Ammon's horn (tissue), 1 donor: ENCODE measurements at places on chromosomes 7 and 10.

GRCh38 chr10:3534433-3534832, 250.6 kb downstream of the KLF6 start:
- DNase-seq: no peak

- no peak for DNase-seq
Measured at GRCh38 chr7:44727158-44727936, 21.3 kb upstream of the ZMIZ2 start.

DNA sequence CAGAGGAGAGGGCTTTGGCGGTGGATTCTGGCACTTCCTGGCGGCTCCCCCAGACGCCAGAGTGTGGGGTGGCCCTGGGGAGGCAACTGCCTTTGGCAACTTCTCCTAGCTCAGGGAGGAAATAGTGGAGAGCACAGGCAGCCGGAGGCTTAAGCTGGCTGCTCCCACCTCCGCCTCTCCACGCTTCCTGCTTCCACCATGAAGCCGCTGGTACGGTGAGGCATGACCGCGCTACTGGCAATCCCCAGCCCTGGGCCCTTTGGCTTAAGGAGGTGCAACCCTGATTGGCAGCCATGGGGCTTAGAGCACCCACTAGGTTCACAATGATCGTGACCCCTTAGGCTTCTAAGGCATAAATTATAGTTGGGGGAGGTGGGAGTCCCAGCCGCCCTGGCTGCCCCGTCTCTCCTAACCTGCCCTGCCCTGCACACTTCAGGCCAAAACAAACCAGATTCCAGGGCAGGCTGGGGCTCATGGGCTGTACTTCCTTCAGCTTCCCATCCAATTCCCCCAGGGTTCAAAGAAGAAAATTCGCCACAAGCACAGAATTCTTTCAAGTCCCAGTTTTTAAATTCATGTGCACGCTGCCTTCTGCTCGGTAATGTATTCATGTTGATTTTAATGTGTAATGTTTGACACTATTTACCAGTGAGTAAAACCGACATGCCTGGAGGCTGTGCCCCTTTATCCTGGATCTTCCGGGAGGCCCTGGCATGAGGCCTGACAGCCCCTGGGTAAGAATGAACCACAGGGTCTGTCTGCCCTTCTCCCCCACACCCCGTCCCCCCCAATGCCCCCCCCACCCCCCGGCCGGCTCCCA, 90.7 kb upstream of the LRRC4 start:
- DNase-seq: peak; percentile 66

DNA sequence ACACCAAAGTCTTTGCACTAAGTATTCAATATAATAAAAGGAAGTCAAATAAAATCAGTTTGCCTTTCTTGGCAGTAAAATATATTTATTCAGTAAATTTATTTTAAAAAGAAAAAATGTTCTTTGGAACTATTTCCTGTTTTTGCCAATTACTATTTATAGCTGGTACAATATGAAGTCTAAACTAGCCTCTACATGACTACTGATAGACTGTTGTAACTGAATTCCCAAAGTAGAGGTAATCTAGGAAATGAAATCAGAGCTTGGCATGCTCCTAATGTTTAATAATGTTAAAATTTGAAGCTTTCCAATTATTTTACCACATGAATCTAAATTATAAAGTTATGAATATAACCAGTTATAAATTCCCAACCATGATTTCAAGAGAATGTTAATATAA, 385.5 kb downstream of the SEMA3D start:
- no peak for DNase-seq

DNA sequence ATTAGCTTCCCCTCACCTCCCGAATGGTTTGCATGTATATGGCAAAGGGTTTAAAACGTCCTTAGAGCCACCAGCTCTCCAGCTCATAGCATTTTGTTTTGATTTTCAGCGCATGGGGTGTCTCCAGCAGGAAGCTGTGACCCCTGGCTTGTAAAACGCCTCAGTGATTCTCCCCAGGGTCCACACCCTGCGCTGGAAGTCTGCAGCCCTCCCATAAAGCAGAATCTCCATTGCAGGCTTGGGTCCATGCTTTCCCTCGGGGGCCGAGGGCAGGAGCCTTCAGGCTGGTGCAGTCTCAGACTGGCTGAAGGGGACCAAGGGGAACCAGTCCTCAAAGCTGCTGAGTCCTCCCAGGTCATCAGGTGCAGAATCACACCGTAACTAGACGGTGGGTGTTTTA, 109.7 kb downstream of the VIPR2 start:
- no peak for DNase-seq

DNA sequence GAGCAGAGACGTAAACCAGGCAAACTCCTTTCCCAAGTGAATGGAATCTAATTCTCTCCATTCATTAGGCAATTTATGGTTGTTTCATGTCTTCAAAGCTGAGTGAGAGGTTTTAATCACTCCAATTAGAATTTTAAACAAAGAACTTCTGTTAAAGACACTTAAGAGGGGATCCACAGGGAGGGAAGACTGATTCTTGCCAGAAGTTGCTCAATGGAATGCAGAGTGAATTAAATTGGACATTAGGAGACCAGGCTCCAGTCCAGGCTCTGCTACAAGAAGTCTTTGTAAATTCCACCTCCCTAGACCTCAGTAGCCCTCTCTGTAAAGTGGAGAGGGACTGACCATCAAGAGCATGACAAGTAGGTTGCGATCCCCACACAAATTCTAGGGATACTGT, 130.7 kb upstream of the TMEM72 start:
- DNase-seq: peak; percentile 72

DNA sequence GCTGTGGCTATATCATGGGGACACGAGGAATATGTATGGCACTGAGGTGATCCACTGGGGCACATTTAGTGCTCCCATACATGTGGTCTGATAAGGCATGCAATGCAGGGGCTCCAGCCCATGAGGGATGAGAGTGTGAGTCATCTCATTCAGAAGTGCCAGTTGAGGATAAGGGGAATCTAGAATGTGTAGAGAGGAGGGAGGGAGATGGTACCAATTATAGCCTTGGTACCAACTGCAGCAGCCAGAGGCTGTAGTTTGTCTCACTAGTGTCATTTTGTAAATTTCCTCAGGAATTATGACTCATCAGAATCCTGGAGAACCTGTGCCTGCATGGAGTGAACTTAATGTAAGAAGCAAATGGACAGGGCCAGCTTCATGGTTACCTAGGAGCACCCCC, 46.2 kb downstream of the LAMB4 start:
- peak; percentile 13 for DNase-seq

DNA sequence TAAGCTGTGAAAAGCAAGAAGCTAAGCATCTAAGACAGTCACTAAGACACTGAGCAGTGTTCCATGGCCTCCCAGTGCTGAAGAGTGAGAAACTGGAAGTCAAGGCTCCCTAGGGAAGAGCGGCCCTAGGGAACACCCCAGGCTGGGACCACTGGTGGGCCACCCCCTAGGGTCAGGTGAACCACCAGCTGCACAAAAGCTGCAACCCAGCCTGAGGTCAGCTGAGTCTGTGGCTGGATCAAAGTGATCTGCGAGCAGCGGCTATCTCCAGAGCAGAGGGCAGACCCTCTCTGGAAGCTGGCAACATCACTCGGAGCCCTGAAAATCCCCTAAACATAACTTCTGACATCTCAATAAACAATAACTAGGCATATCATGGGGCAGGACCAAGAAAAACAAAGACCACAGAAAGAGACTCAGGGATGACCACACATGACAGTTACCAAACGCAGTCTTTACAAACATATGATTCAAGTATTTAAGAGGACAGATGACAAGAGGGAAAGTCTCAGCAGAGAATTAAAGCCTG, 125.8 kb downstream of the DLG5 start:
- DNase-seq: no peak

GRCh38 chr7:118195837-118196474, 12.0 kb downstream of the LSM8 start:
- DNase-seq: peak; percentile 80

DNA sequence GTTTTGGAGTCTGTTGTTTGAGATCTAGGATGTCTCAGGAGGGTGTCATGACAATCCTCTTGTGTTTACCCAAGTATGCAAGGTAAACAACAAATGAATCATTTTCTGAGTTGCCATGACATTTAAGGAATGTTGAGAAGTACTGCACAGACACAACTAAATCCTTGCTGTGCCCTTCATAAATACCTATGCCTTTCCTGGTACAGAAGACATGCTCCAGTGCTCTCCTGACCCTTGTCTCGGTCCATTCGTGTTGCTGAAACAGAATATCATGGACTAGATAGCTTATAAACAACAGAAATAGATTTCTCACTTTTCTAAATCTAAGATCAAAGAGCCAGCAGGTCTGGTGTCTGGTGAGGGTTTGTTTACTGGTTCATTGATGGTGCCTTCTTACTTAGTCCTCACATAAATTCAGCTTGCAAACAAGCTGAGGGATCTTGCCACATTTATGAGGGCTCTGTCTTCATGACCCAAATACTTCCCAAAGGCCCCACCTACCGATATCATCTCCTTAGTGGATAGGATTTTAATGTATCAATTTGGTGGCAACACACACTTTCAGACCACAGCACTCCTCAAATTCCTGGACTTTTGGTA, 341.8 kb upstream of the SEMA3A start:
- no peak for DNase-seq

DNA sequence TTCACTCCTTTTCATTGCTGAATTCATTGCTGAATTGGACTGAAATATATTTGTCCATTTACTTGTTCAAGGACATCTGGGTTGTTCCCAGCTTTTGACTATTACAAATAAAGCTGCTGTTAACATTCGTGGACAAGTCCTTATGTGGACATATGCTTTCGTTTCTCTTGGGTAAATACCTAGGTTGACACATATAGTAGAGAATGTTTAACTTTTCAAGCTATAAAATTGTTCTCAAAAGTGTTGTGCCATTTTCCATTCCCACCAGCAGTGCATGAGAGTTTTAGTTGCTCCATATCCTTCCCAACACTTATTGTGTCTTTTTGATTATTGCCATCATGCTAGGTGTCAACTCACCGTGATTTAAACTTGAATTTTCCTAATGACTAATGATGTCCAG, 17.5 kb upstream of the CPVL start:
- DNase-seq: no peak

DNA sequence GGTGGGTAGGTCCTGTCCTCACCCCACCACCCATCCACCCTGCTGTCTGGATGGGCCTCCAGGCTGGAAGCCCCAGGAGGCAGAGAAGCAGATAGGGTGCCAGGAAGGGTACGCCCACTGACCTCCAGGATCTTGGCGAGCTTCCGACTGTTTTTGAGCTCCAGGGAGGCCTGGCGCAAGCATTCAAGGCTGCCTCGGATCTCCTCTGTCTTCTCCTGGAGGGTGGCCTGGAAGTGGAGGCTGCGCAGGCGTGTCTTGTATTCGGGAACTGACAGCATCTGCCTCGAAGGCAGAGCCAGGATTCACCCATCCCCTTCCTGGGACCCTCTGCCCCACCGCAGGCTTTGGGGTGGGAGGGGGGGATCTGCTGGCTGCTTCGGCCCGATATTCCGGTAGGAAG, 48.4 kb downstream of the GRID2IP start:
- no peak for DNase-seq

DNA sequence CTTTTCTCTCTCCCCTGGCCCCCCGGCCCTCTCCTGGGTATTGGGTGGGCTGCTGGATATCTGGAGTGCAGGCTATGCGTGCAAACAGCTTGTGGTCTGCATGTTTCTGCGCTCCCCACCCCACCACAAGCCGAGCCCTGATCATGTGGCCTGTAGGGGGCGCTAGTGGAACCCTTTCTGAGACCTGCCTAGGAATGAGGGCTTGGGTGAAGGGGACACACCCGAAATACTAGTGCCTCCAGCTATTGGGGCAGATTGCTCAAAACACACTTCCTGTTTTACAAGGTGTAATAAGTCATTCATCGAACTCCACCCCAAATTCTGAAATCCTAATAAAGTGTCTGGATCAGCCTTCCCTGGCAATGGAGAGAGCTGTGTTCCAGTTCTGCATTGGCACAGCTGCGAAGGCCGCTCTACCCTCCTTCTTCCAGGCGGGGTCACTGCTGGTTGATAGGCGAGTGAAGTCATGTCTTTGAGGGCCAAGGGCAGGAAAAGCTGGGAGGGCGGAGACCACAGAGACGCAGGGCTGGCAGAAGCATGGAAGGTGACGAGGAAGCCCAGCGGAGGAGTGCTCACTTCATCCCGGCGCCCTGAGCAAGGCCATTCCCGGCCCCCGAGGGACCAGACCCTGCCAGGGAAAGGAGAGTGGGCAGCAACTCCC, 19.8 kb upstream of the PRRT4 start:
- DNase-seq: no peak

DNA sequence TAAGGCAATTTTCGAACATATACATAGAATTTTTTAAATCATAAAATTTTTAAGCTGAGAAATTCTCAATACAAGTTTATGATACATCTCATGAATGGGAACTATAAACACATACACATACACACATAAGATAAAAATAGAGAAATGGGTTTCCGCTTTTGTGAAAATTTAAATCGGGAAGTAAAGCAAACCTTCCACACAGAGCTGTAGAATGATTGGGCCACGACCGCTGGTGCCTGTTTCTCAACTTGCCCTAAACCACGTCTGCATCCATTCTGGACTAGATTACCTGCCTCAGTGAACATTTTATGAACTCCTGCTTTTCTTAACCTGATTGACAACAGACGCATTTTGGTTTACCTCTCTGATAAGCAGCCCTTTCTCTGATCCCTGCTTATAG, 264.4 kb downstream of the SKAP2 start:
- DNase-seq: no peak

DNA sequence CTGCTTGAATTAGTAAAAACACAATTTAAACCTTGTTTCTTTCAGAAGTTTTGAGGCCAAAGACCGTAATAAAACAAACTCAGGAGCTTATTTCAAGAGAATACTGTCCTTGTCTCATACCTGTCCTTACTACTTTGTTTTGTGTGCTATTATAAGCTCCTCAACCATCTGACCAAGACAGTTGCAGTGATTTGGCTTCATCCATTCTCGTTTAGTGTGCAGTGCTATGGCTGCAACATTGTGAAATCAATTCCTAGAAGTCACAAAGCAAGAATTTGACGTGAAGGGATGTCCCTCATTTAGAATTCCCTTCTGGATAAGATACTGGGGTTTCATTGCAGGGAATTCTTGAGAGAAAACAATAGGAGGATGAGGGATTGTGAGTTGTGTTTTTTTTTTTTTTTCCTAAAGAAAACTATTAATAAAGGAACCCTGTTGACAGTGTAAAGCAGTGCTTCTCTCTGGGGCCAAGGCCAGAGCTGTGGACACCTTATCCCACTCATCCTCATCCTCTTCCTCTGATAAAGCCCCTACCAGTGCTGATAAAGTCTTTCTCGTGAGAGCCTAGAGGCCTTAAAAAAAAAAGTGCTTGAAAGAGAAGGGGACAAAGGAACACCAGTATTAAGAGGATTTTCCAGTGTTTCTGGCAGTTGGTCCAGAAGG, at the start of gene OIT3:
Gene OIT3 (plus strand): TSS at position 604 of the 663 bp plus-strand sequence. CDS start 60 bp downstream, outside the sequence.
- DNase-seq: no peak

GRCh38 chr10:59635502-59636290, 74.0 kb downstream of the SLC16A9 start:
- DNase-seq: no peak

- DNase-seq: no peak
Measured at GRCh38 chr10:97007417-97007816, 175.3 kb downstream of the LCOR start.

DNA sequence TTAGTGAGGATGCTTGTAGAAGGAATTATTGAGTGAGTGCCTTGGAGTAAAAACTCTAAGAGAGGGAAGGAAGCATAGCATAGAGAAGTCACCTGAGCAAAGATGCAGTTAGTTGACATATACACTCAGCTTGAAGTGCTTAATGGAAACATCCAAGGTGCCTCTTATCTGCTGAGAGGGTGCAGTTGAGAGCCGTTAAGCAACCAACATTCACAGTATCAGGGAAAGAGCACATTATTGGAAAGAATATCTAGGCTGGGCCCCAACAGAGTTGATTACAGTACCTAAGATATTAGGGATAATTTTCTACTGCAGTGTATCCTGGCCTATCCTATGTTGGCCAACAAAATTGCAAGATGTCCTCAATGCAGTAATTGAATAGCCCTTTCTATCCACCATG, 302.0 kb downstream of the ETV1 start:
- no peak for DNase-seq

- DNase-seq: no peak
Measured at GRCh38 chr7:26008428-26008827, 143.6 kb upstream of the NFE2L3 start.
